ENCODE measurements at places on chromosomes 7 and 10. TPM values are rescaled to one million over a fixed set of nuclear protein-coding genes. Genes with fewer than 3 reads are reported as not detected.

The IGFBP1 gene
- not detected for polyA plus RNA-seq

The TMEM176A gene
- polyA plus RNA-seq = not detected

The PKD1L1 gene
- not detected for polyA plus RNA-seq

The KCNK18 gene
- polyA plus RNA-seq = not detected

The AKR1C4 gene
- polyA plus RNA-seq = not detected

The OR2A14 gene
- polyA plus RNA-seq = not detected

The GTF2IRD2 gene
- 5.5 TPM for polyA plus RNA-seq

The HOXA10 gene
- not detected for polyA plus RNA-seq

The GPR26 gene
- 0.67 TPM for polyA plus RNA-seq
